CD8-positive, alpha-beta T cell (primary cell): ENCODE measurements at places on chromosomes 2 and 18.

DNA sequence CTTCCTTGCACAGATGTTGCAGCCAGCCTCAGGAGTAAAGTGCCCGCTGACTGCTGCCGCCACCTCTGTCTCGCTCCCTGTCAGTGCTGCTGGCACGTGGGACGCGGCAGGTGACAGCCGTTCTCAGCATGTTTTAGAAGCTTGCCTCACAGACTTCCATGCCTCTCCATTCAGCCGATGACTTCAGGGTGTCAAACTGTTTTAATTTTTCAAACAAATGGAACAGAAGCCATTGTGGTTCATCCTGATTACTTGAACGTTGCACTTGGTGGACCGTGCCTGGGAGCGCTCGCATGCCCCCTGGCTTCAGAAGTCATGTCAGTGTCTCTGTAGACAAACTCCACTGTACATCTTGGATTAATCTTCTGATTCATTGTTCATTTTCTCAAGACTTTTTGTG, 62.7 kb upstream of the EML6 start:
- DNase-seq = no peak

- no peak for DNase-seq
Observed at GRCh38 chr2:56801770-56802169, 618.0 kb downstream of the CCDC85A start.

- no peak for DNase-seq
Observed at GRCh38 chr2:48707466-48707865, 48.1 kb downstream of the LHCGR start.

DNA sequence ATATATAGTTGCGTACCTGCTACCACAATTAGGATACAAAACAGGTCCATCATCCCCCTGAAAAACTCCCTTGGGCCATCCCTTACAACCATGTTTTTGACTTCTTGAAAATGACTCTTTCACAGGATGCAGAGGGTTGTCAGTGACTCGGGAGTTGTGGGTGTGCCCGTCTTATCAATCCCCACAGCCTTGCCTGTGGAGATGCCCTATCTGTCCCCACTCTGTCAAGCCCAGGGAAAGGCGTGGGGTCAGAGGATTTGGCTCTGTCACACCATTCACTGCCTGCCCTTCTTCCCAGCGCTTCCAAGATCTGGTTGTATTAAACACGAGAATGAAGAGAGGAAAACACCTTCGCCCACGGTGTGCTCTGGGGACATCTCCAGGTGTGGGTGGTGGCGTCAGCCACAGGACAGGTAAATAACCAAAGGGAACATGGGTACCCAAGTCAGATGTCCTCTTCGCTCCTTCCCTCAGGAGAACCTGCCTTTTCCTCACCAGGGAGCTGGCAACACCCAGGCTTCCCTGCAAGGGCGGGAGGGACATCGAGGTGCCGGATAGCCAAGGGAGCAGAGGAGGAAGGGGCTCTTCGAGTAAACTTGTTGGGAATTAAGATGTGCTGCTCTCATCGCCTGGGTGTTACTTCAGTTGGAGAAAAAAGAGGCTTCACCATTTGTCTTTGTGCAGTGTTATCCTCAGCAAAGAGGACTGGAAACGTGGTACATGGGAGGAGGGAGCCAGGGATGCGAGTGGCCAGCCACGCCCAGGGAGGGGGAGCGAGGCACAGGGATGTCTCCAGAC, 100.3 kb downstream of the B3GNT2 start:
- no peak for DNase-seq
